ENCODE measurements at places on chromosomes 7 and 10.

DNA sequence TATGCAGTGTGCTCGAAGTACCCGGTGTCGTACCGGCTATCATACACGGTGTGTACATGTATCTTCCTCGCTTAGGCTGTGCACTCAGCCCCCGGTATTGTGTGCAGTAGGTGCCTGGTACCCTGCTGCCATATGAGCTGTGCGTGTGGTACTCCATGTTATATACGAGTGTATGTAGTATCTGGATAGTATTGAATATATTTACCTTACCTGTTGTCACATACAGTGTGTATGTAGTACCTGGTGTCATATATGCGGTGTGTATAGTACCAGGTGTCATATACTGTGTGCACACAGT, 1.2 kb downstream of the ZMYND11 start:
- no peak for DNase-seq

- DNase-seq = no peak
Measured at GRCh38 chr10:5817322-5818047, 4.3 kb upstream of the GDI2 start.

DNA sequence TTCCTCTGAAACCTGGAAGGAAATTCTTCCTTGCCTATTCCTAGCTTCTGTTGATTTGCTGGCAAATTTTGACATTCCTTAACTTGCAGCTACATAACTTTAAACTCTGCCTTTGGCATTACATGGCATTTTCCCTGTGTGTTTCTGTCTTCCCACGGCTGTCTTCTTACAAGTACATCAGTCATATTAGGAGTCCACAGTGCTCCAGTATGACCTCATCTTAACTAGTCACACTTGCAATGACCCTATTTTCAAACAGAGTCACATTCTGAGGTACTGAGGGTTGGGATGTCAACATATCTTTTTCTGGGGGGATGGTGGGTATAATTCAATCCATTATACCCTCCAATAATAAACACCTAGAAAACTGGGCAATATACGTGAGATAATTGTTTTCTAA, 37.4 kb upstream of the EPHB6 start:
- DNase-seq = no peak

- DNase-seq = no peak
Measured at GRCh38 chr10:126581648-126582046, 88.8 kb downstream of the C10orf90 start.

GRCh38 chr7:1735806-1736483, 65.9 kb downstream of the ELFN1 start:
- DNase-seq = no peak

DNA sequence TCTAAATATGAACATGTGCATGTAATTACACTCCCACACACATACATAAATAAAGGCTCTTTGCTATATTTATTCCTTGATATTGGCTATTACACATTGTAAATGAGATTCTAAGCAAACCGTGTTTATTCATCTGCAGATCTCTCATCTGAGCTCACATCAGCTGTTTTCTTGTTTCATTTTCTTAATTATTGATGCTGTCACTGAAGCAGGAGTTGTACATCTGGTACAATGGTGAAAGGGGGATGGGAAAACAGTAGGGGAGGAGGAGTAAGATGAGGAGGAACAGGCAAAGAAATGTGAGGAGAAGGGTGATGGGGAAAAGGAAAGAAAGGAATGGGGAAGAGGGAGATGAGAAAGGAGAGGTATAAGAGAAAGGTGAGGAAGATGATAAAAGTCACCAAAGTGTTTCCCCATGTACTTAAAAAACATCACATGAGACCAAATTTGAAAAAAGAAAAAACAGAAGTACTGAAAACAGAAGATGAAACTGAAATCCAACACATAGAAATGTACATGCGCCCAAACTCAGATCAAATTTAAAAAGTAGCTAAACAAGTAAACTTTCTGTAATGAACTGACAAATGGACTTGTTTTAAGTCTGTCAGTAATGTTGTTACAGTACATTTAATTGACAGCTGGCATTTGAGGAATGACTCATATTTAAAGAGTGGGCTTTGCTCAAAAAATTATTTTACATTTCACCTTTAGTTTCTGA, 472.2 kb downstream of the ARL4A start:
- DNase-seq = no peak

DNA sequence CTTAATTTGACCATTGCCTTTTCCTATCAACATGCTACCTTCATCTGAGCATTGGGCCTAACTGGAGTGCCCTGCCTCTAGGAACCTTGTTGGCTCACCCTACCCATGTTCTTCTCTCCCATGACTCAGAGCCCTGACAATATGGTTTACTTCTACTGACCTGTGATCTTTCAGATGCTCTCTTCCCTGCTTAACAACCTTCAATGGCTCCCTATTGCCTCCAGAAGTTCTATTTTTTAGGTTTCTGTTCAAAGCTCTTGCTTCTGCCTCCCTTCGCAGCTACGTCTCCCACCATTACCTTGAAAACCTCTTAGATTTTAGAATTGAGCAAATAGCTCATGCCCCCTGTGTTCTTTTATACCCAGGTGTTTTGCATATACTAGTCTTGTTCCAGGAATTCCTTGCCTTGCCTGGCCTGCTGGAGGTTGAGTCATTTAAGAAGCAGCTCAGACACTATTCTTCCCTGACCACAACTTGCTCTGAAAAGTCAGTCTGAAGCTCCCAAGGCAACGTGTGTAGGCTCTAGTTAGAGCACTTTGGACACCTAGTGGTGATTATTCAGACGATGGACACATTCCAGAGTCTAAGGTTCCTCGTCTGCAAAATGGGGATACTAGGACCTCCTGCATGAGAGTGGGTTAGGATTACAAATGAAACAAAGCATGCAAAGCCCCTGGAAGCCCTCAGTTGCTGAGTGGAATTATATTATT, 64.4 kb upstream of the EMX2 start:
- peak; percentile 2 for DNase-seq

DNA sequence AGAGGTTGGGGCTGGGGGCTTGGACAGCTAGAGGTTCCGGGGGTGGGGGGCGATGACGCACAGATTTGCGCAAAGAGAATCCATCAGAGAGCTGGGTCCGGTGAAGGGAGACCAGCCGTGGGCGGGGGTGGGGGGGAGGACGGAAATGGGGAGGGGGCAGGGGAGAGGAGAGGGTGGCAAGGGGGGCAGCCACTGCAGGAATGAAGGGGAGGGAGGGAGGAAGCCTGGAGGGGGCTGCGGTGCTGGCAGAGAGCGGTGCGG, 1.2 kb upstream of the VGF start:
- no peak for DNase-seq

- no peak for DNase-seq
Measured at GRCh38 chr7:90984692-90985091, 279.5 kb upstream of the FZD1 start.

DNA sequence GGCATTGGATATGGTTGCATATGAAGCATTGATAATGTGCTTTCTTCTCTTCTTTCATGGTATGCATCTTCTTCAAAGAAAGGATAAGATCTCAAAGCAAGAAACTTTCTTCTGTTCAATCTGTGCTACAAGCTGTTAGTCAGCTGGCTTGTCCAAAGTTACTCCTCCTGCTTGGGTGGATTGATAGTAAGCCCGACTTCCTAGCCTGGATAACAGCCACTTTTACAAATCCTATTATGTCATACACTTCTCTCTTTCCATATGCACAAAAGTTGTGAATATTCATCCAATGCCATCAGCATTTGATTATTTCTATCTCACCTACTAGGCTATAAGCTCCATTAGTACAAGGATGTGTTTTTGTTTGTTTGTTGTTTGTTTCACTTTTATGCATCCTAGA, 891.0 kb upstream of the SORCS1 start:
- no peak for DNase-seq

DNA sequence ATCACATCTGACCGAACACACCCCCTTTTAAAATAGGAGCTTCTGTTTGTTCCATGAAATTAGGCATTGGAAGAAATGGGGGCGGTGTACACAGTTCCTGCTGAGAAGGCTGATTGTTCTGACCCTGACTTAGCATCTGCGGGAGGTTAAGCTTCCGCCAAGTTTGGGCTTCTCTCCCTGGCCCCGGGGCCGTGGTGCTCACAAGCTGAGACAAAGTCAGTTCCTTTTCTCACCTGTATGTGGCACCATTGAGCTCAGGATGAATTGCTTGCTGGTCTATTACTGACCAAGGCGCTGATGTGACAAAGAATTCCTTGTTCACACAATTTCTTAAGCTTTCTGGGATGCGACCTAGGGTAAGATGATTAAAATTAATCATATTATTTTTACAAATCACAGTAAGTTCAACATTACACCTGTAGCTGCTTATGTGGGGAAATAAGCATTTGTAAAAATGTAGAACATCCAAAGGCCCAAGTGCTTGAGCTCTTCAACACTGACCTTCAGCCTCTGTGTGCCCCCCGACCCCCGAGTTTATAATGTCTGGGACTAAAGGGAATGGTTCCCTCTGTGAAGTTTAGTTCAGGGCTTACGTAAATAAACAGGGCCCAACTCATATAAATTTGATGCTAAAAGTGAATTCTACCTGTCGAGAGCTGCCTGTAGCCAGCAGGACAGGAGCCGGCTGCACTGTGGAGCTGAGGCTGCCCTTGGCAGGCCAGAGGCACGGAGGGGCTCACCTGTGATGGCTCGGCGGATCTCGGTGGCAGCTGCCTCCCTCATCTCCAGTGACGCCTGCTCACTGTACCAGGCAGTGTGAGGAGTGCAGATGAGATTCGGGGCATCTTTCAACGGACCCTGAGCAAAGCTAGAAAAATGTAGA, 50.8 kb downstream of the ZRANB1 start:
- peak; percentile 82 for DNase-seq

- DNase-seq = no peak
Measured at GRCh38 chr7:156929789-156930539, 19.5 kb upstream of the NOM1 start.

DNA sequence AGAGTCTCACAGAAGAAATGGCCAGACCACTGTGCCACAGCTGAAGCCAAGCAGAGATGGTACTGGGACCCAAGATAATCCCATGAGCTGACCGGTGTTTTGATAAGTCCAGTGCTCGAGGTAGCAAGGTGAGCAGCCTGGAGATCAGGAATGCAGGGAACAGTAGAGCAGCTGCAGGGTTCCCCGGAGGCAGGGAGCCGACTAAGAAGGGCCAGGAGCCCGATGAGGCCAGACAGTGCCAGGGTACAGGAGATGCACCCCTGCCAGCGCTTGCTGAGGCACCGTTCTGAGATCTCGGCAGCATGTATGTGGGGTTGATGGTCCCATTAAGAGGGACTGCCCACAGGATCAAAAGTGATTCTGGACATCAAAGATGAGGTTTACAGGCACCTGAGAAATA, 47.1 kb downstream of the VSTM4 start:
- peak; percentile 18 for DNase-seq

DNA sequence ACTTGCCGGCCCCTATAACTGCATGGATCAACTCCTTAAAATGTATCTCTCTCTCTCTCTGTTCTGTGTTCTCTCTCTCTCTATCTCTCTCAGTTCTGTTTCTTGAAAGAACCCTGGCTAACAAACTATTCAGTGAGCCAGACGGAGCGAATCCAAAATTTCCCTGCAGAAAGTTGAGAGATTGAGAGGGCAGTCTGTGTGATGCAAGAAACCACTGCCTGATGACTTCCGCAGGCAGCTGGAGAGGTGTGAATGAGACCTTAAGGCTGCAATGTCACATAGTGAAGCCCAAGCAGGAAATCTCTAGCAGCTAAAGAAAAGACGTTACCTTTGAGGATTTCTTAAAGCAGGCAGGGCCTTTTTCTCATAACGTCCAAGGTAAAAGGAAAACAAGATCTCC, 17.3 kb downstream of the FAM107B start:
- DNase-seq = no peak

GRCh38 chr10:86083206-86083605, 283.4 kb downstream of the GRID1 start:
- peak; percentile 14 for DNase-seq

- DNase-seq = no peak
Measured at GRCh38 chr7:27128034-27128433, 2.5 kb downstream of the HOXA4 start.

GRCh38 chr10:53357587-53357986, 585.0 kb upstream of the MBL2 start:
- no peak for DNase-seq

DNA sequence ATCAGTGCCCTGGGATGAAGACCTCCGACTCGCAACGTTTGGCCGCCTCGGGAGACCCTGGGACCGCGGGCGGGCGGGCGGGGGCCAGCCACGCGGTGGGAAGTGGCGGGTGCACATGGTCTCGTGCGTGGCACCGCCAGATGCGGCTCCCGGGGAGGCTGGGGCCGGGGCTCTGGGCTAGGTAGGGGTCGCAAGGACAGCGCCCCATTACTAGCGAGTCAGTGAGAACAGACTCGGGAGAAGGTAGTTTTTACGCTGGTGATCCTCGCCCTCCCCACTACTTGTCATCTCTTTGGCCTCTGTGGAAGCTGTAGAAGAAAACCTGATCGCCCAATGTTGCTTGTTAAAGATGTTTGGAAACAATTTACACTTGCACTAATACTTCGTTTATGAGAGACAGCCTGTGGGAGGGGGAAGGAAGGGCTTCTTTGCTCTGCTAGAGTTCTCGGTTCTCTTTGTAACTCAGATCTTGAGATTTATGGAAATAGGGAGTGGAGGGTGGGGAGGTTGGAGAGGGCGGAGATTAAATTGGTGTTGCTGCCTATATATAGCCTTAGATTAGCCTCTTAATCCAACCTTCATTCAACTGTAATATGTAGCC, 591 bp downstream of the BZW2 start:
- no peak for DNase-seq

- DNase-seq = peak; percentile 87
Measured at GRCh38 chr10:125159486-125159931, 854 bp downstream of the CTBP2 start.

Data from spleen (tissue), 13 donors.